Activated T-helper 9 cell treated with anti-CD3 and anti-CD28 coated beads, Interleukin-2, amount 50 U/mL, for 16 hours (primary cell): ENCODE measurements at places on chromosomes 11 and 22.

- DNase-seq, result no peak
Measured at GRCh38 chr11:117385471-117385870, 57.8 kb downstream of the CEP164 start.

- DNase-seq, result no peak
Measured at GRCh38 chr11:269146-269890, 8.9 kb upstream of the NLRP6 start.

GRCh38 chr11:94546886-94547285 lies 3.2 kb downstream of the FUT4 start:
- no peak for DNase-seq

DNA sequence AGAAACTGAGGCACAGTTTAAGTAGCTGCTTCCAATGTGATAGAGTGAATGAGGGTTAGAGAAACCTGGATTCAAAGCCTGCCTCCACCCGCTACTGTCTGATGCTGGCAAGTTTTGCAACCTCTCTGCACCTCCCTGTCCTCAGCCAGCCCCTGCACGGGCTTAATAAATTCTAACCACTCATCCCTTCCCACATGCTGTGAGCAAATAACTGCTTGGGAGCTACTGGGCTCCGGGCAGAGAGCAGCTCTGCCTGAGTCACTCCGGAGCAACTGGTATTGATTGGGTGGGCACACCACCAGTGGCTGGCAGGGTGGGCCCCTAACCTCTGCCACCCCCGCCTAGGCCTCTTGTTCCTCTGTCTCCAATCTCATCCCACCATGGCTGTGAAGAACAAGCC lies 104.3 kb upstream of the SYT13 start:
- no peak for DNase-seq

GRCh38 chr11:112294688-112295340 lies 34.2 kb upstream of the PLET1 start:
- no peak for DNase-seq

DNA sequence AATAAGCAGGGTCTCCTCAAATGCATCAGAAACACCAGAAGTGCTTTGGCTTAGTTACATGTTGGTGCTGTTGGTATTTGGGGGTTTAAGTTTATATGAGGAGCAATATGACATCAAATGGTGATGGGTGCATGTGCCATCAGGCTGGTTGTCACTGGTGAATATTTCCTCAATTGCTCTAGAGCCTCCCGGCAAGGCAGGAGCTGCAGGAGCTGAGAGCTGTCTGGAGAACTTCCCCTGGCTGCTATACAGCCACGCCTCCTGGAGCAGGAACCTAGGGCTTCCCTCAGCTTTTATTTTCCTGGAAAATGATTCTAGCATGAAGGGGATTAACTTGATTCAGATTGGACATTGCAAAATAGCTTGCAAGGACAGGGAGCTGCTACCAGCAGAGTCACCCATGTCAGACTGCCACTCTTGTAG lies 15.8 kb downstream of the IGLL5 start:
- no peak for DNase-seq

GRCh38 chr11:20020198-20020597 lies 140.1 kb downstream of the DBX1 start:
- DNase-seq, result no peak

DNA sequence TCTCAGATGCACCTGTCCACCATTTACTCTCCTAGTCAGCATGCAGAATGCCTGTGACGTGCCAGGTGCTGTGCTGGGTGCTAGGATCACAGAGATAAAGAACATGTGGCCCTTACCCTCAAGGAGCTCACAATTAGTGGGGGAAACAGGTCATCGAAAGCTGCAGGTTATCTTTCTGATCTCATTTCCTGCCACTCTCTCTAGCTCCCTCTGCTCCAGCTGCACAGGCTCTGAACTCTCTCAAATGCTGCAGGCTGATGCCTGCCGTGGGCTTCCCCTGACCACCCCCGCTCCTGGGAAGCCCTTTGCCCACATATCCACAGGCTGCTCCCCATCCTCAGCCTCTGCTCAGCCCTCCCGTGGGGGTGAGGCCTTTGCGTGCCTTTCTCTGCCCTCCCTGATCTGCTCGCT lies 29.6 kb downstream of the SHANK3 start:
- DNase-seq, result no peak

GRCh38 chr11:69166218-69167115 lies 10.7 kb downstream of the SMIM38 start:
- no peak for DNase-seq

GRCh38 chr11:81032906-81033305 lies 1592.1 kb upstream of the TENM4 start:
- no peak for DNase-seq

DNA sequence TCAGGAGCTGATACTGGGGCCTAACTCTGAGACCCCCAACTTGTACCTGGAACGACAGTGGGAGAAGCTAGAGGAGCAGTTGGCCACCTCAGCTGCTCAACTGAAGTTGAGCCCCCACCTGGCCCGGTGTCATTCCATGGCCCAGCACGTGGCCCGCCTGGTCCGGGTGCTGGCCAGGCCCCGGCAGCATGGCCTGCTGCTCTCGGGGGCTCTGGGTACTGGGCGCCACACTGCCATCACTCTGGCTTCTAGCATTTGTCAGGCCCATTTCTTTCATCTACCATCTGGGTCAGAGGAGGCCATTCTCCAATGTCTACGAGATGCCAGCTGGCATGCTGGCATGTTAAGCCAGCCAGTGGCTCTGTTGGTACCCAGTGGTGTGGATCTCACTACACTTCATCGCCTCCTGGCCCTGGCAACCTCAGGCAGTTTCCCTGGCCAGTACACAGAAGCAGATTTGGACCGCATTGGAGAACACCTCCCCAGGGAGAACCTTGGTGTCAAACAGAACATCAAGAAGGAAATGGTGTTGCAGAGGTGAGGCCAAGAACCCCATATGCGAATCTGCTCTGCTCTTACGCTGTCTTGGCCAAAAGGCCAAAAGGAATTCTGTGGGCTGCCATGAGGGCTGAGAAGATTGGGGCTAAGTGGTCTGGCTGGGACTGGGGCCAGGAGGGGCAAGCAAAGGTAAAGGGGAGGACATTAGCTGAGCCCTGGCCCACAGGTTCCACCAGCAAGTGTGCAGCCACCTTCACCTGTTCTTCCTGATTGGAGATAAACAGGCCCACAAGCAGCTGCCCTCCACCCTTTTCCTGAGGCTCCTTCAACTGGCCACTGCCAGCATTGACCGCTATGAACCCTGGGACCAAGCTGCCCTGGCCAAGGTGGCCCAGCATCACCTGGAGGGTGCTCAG lies 45.4 kb downstream of the RRP8 start:
- no peak for DNase-seq

GRCh38 chr11:134024420-134025081 lies 44.3 kb upstream of the JAM3 start:
- no peak for DNase-seq

DNA sequence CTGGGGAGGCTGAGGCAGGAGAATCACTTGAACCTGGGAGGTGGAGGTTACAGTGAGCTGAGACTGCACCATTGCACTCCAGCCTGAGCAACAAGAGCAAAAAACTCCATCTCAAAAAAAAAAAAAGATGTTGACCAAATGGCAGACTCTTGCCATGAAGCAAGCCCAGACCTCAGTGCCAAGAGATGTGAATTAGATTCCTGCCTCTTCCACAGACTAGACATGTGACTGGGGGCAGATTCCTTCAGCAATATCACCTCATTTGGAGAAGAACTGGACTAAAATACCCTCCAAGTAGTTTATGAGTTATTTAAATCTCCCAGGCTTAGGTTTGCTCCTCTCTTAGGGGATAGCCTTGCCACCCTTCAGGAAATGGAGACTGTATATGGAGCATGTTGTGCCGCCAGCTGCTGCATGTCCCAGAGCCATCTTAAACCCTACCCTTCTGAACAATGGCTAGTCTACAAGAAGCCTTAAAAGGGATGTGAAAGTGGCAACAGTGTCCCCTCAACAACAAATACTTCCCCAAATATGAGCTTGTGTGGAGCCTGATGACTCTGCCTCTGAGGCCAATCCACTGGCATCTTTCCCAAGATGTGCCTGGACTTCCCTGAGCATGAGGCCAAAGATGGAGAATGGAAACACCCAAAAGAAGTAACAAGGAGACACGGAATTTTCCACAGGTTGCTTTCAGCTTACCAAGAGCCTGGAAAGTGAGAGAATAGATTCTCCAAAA lies 763 bp upstream of the MS4A7 start:
- no peak for DNase-seq

GRCh38 chr11:125408311-125408711 lies 87.8 kb downstream of the FEZ1 start:
- no peak for DNase-seq

DNA sequence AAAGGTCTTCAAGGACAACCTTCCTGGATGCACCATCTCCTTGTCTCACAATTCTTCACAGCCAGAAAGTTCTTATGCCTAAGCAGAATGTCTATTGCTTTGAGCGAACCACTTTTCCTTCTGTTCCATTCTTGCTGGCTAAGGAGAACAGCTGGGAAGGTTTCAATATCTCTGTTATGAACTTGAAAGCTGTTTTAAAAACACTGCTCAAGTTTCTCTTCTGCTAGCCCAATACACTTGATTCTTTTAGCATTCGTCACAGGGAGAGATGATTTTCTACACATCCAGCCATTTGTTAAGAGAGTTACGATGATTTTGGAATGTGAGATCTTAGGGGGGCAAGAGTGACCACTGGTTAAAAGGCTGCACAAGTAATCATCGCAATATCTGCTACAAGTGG lies 249.3 kb downstream of the KIRREL3 start:
- no peak for DNase-seq

DNA sequence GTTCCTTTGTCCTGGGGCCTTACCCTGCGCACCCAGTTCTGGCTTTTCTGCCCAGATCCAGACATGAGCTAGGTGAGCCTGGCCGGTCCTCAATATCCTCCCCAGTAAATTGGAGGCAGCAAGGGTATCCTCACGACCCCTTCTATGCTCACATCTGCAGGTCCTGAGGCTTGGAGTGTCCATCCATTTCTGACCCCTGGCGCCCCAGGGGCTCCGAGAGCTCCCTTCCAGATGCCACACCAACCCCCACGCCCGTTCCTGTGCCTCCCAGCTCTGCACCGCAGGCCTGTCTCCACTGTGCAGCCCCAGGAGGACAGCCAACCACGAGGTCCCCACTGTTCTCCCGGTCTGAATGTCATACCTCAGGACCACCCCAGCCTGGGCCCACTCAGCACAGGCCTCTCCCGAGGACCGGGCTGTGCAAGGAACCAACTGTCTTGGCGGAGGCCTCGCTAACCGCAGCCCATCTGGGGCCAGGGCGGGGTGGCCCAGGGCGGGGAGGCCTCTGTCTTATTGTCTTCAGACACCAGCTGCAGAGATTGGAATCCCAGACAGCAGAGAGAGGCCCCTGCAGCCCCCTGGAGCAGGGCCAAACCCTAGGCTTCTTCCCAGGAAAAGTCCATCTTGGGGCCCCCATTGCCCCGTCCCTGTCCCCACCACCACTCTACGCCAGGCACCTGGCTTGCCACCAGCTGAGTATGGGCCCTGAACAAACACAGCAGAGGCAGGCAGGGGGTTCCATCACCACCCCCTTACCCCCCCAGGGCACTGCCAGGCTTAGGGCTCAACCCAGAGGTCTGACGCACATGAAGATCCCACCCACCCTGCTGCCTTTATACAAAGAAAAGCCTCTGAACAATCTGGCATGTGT lies 39.3 kb downstream of the ALX4 start:
- DNase-seq, result no peak

DNA sequence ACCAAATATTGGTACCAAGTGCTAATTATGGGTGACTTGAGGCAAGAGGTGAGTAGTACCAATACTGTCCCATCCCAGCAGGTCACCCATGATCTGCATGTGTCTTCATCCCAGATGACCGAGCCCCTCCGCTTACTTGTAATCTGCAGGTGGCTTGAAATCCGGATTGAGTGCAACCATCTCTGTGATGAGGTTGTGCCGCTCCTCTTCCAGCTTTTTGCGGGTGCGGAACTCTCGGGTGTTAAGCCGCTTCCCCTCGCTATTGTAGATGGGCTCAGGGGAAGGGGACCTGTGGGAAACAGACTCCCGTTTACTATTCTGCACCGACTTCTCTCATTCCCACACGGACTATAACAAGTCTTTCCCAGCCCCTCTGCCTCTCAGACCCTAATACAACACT lies 8.2 kb downstream of the SF1 start:
- DNase-seq, result no peak

DNA sequence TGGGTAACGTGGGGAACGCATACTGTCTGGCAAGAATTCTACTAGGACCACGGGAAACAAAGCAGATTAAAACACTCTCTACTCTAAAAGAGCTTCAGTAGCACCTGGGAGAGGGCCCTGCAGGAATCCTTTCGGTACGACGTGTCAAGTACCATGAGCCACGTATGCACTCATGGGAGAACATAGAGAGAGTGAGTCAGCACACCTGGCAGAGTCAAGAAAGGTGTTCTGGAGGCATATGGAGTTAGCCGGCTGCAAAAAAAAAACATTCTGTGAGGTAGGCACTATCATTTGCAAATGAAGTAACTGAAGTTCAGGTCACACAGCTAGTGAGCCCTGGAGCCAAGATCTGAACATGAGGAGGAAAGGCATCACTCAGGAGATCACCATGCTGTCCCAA lies 71.1 kb upstream of the BID start:
- DNase-seq, result no peak
